Stimulated activated CD4-positive, alpha-beta T cell treated with anti-CD3 and anti-CD28 coated beads, Interleukin-1b, Interleukin-23, amount 100 ng/mL, for 1 hour (primary cell): ENCODE measurements at places on chromosomes 4 and X.

GRCh38 chrX:117895418-117895817, 221.2 kb downstream of the KLHL13 start:
- no peak for DNase-seq

DNA sequence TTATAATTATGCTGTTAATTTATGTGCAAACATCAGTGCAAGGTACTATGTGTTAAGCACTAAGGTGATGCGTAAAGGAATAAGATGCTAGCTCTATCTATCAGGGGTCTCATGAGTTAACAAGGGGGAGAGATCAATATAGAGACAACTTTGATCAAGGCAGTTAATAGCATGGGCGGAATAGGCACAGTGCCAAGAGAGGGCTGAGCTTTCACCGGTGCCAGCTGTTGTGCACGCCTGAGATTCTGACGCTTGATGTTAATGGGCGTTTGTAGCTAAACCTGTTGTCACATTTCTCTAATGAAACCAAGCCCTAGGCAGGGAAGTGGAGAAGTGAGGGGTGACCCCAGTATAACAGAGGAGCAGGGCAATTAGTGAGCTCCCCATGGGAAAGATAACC, 86.0 kb upstream of the NMU start:
- DNase-seq, result no peak

DNA sequence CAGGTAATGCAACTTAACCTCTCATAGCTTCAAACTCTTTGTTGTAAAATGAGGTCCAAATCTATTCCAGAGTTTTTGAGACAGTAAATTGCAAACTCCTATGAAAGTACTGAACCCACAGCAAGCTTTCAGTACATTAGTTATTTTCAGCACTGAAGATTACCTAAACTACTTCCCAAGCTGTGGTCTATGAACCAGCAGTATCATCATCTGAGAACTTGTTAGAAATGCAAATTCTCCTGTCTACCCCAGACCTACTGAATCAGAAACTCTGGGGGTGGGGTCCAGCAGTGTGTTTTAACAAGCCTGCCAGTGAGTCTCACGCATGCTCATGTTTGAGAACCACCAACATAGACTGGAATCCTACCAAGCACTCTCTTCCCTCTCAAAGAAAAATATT, 5.7 kb upstream of the CASP6 start:
- no peak for DNase-seq

DNA sequence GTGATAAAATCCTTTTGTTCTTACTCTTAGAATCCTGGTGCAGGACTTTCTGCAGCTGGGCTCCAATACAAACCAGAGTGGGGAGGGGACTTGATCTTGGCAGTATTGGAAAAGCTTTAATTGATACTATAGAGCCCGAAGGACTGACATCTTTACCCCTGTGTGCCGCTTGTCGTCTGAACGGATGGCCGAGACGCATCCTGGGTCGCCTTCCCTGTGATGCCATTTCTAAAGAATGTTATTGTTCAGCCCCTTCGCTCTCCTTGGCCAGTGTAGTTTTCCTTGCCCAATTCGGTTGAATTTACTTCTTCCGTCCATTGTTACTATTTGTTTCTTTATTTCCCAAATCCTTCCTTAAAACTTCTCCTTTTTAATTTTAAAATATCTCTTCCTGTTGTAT, 80.9 kb downstream of the CLDN34 start:
- DNase-seq, result no peak

GRCh38 chr4:7646384-7647061, 211.8 kb upstream of the PSAPL1 start:
- no peak for DNase-seq

- no peak for DNase-seq
Observed at GRCh38 chr4:30443289-30443688, 276.9 kb upstream of the PCDH7 start.

- DNase-seq, result no peak
Observed at GRCh38 chrX:134206221-134206620, 30.8 kb upstream of the CCDC160 start.

- DNase-seq, result no peak
Observed at GRCh38 chr4:139669890-139670289, 4.3 kb downstream of the MGST2 start.

DNA sequence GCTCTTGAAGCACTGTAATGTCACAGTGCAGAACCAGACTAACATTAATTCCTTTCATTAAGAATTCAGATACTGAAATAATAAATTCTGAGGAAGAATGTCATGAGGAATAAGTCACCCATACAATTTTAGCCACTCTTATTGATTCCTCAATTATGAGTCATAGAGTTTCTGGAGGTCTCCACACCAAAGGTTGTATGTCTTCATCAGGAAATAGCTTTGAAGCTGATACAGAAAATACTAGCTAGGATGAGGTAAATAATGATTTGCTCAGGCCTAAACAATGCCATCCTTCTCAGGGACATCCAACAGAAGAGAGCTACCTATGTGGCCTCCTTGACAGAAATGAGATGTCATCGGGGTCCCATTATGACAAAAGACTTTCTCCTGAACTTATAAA, 238.8 kb downstream of the OR13H1 start:
- no peak for DNase-seq

DNA sequence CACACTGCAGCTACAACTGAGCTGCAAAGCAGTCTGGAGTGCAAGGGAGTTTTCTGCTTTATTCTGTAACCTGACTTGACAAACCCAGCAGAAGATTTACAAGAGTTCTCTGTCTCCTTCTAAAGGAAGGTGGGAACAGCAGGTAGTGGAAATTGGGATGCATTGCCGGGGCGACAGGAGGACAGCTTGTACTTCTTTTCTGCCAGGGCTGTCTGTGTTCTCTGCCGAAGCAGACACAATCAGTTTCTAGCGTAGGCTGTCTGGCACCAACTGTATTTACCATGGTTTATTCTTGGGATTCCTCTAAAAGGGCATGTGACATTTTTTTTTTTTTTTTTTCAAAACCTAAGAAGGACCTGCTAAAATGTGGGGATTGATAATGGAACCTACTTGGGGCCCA, 190.8 kb upstream of the GK2 start:
- DNase-seq, result no peak

GRCh38 chrX:126886997-126887396, 67.5 kb downstream of the PRR32 start:
- no peak for DNase-seq

- no peak for DNase-seq
Observed at GRCh38 chrX:69510137-69510715, 6.1 kb downstream of the NALF2 start.

DNA sequence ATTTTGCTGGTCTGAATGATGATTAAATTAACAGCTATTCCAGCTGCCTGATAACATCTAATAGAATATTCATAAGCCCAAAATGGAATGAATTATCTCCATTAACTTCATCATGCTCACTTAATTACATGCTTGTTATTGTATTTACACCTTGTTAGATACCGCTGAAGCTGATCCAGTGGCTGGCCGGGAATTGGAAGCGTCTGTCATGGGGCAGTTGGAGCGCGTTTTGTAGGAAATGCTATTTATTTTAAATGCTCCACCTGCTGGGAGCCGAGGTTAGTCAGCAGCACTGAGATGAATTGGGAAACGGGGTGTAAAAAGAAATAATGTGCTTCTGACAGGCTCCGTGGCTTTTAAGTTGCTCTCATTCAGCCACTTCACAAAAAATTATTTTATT, 25.2 kb downstream of the ARX start:
- no peak for DNase-seq

DNA sequence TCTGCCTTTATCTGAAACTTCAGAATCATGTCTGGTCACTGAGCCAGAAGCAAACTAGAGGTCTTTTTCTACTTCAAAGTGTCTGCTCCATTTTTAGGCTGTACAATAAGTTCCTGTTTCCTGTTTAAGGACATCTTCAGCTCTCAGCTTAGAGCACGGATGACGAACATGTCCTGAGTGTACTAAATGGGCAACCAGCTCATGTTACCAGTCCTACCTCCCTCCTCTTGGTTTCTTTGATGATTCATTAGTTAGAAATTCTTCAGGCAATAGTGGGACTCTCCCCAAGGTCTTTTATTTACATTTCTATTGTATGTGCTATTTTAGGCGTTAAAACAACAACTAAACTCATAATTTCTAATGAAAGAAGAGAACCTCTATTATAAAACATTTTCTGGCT, 58.0 kb downstream of the ENPEP start:
- no peak for DNase-seq
